ENCODE measurements at places on chromosomes 4 and X. TPM values are rescaled to one million over a fixed set of nuclear protein-coding genes. Genes with fewer than 3 reads are reported as not detected.

The ZCCHC12 gene
- polyA plus RNA-seq, result not detected

DNA sequence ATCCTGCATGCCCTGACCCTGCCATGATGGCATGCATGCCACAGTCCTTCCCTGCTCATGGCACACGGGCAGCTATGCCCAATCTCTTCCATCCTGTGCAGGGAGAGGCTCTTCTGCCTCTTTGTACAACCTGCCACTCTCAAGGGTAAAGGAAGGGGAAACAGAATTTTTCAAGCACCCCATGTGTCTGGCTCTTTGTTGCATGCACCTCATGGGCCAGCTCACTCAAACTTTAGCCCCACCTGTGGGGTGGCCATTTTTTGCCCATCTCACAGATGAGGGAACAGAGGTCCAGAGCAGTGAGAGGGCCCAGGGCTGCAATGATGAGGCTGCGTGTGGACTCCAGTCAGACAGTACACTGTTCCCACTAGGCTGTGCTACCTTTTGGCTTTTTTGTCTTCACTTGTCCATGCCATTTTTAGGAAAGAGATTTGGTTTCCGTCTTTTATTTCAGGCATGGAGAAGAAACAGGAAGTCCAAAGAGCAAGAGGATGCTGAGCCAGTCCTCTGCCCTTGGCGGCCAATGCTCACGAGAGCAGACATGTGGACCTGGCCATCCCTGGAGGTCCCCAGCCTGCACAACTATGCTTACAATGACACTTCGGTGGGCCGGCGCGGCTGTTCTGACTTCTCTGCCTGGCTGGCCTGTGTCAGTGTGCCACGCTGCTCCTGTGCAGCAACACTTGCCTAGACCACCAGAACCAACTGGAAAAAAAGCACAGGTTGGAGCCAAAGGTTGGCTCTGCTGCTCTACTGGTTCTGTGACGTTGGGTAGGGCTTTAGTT, 45.6 kb downstream of the NSG1 start:
- no peaks in the 10 kb centered on the region for H3K27me3 ChIP-seq
- no peak overlapping the region for H3K27ac ChIP-seq
- no peak for DNase-seq
- peaks cover 25% of the 10 kb centered on the region for H3K36me3 ChIP-seq
- H3K4me3 ChIP-seq, result no peak overlapping the region

GRCh38 chrX:71236836-71237235, 13.8 kb downstream of the GJB1 start:
- no peaks in the 10 kb centered on the region for H3K27me3 ChIP-seq
- peaks cover 5% of the 10 kb centered on the region for H3K36me3 ChIP-seq
- no peak overlapping the region for H3K27ac ChIP-seq
- H3K4me3 ChIP-seq, result no peak overlapping the region
- peaks cover 3% of the 10 kb centered on the region for H3K4me1 ChIP-seq

- no peak overlapping the region for H3K27ac ChIP-seq
- no peaks in the 10 kb centered on the region for H3K4me1 ChIP-seq
- no peaks in the 10 kb centered on the region for H3K36me3 ChIP-seq
Measured at GRCh38 chr4:82136161-82136801, 237.5 kb downstream of the HNRNPD start.

DNA sequence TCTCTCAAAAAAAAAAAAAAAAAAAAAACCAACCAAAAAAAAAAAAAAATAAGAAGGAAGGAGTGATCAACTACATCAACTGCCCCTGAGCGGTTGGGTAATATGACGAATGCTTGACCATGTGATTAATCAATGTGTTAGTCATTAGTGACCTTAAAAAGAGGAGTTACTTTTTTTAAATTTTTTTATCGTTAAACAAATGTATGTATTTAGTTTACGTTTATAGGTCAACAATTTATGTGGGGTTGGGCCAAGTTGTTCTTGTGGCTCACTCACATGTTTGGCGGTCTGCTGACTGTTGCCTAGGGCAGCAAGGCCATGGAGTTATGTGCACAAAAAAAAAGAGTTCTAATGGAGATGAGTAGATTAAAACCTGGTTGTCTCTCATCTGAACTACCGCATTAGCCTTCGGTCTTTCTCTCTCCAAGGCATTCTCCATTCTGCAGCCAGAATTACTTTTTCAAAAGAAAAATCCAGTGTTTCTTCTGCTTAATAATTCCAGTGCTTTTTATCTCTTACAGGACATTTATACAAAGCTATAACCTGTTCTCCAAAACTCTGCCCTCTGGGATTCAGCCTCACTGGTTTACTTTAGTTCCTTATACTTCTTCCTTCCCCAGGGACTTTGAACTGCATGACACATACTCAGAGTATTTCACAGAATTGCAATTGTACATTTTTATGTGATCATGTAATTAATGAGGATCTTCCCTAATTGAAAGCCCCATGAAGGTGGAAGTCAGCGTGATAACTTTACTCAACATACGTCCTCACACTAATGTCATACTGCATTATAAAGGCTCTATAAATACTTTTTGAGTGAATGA, 505.5 kb downstream of the ANKRD50 start:
- H3K27me3 ChIP-seq, result no peaks in the 10 kb centered on the region
- DNase-seq, result no peak
- no peak overlapping the region for H3K27ac ChIP-seq
- no peaks in the 10 kb centered on the region for H3K4me1 ChIP-seq
- no peaks in the 10 kb centered on the region for H3K36me3 ChIP-seq
- no peak overlapping the region for H3K4me3 ChIP-seq

- H3K27me3 ChIP-seq, result no peaks in the 10 kb centered on the region
- H3K27ac ChIP-seq, result no peak overlapping the region
- no peaks in the 10 kb centered on the region for H3K36me3 ChIP-seq
Measured at GRCh38 chr4:13849778-13850177, 222.3 kb upstream of the BOD1L1 start.
